Frontal cortex (tissue), 4 donors: ENCODE measurements at places on chromosomes 5 and 9. TPM values are rescaled to one million over a fixed set of nuclear protein-coding genes. Genes with fewer than 3 reads are reported as not detected.
A peak's percentile ranks its signal among the peaks of the same experiment; 100 is the strongest.

GRCh38 chr5:133848341-133848811, 120.0 kb downstream of the C5orf15 start:
- no peak for DNase-seq

GRCh38 chr9:131554087-131554842, 8.9 kb downstream of the PRRT1B start:
- DNase-seq = no peak

DNA sequence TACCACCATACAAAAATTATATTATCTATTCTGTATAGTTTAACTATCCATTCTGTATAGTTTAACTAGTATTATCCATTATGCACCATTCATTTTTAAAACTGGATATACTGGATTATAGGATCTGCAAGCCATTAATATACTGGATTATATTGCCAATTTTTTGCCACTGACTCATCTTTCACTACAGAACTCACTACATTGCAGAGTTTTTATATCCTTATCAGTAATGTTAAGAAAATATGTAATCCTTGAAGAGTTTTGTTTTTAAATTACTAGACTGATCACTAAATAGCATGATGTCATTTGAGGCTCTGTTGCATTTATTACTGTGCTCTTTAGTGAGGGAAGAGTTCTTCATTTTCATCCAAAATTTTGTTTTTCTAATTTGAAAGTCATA, 109.8 kb upstream of the SNX2 start:
- DNase-seq = no peak

DNA sequence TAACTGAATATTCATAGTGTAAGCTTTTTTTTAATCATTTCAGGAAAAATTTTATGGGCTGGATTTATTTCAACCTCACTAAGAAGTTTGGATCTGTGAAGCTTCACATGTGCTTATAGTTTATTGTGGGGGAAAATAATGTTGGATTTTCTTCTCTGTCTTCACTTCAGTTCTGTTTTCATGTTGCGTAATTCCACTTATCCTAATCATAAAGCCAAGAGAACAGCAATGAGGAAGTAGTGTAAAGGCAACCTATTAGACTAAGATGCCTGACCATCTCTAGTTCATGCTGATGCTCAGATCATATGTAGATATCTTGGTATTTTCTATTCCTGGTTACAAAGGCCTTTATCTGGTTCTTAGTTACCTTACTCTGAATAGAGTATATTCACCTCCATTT, 50.0 kb downstream of the CD180 start:
- no peak for DNase-seq

GRCh38 chr9:6917162-6917561, 159.4 kb downstream of the KDM4C start:
- no peak for DNase-seq

Gene HRCT1
- 0.82 TPM for total RNA-seq

DNA sequence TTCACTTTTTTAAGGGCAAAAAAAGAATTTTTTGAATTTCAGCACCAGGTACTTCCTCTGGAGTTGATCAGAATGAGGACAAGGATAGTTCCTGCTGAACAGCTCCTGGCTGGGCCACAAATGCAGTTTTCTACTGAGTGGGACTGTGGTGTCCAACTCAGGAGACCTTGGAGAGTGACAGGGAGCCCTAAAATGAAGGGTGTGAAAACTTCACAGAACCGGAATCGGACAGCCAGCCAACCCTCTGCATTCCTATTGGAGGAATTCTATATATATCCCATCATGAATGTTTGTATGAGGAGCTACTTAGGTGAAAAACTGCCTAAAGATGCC, 40.6 kb downstream of the ANKH start:
- DNase-seq = no peak

Gene RNF145
- 124 TPM for total RNA-seq

DNA sequence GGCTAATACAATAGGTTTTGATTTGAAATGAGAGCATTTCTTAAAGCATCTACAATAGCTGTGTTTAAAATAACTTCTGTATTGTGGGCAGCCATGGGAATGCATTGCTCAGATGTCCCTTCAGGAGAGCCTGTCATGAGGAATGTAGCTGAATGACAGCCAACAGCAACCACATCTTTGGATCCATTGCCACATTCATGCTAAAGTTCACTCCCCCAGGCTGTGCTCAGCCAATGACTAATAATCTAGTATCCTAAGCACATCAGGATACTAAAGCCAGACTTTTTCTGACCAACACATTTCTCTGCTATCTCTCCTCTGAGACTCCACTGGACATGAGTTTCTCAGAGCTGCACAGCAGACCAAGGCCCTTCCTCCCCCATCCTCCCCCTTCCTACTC, 45.5 kb downstream of the HTR1A start:
- DNase-seq = no peak

- DNase-seq = no peak
These were observed 6.1 kb upstream of the CSF2 start for GRCh38 chr5:132067451-132067850.

DNA sequence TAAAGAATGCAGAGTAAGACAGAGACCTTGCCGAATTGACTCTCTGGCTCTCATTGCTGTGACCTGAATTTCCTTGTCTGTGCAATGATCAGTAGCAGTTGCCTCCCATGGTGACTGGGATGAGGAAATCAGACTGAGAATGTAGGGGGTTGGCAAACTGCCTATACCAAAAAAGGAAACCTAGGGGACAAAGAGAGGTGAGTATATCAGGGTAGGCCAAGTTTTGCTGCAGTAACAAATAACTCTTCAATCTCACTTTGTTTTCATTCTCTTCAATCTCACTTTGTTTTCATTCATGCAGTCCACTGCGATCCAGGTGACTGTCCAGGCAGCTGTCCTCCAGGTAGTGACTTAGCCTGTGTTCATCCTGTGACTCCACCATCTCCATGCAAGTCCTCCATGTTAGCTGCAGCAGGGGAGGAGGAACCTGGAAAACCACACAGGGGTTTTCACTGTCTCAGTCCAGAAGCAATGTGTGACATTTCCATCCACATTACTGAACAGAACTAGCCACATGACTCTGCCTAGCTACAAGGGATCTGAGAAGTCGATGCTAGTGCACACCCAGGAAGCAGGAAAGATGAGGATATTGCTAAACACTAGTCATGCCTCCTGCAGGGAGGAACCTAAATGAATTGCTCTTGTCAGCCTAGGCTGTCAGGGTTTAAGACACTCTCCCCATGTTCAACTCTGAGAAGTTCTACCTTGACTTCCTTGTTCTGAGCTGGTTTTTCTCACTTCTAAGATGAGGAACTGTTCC, 26.0 kb downstream of the TMEM174 start:
- no peak for DNase-seq

Gene FOXD4L3
- total RNA-seq = not detected

Gene TMOD1
- total RNA-seq = 20.0 TPM

DNA sequence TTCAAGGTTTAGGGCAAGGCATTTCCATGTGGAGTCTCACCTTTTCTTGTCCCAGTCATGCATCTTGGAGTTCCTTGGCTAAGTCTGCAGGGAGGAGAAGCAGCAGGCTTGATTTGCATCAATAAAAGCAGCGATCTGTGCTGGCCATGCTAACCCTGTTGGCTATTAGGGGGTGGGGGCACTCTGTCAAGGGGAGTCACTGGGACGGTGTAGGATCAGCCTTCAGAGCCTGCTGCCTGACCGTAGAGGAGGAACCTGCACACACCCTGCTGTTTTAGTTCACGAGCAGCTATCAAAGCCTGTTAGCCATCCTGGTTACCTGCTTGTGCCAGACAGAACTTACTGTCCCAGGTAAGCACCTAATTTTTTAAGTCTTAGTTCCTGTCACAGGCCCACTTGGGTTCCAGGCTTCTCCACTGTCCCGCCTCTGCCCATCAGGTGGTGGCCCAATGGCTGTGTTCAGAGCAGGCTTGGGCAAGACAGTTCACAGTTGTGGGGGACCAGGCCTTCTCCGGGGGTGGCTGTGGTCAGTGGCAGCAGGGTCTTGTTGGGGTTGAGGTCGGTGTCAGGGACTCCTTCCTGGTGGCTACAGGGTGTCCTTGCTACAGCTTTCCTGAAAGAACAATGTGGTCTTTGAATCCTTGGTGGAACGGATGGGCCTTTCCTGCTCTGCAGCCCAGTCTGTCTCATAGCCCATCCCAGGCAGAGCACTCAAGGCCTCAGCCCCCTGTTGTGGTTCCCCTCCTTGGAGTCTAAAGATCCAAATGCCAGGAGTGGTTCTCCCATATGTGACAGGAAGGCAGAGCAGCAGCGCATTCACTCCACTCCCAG, 43.7 kb downstream of the SECISBP2 start:
- DNase-seq = no peak

- DNase-seq = no peak
These were observed 61.4 kb downstream of the FAM78A start for GRCh38 chr9:131214876-131215275.

Gene AK8
- total RNA-seq = 1.2 TPM

DNA sequence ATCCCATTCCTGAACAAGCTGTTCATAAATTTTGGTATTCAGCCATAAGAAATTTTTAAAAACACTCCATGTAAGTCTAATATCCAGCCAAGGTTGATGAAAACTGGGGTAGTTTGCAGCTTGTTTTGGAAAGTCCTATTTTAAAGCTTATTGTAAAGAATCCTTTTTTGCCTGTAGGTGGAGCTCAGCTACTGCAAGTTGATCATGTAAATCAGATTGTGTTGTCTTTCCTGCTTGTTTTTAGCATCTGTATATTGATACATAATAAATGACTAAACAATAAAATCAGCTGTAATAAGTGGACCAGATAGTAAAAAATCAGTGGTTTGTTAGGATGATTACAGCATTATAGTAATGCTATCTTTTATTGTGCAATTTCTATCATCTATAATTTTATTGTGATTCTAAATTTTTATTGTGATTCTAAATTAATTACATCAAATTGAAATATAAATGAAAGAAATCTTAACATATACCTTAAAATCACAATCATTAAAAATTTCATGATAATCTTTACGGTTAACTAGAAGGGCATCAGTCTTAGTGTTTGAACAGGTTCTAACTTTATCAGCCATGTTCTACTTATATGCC, 42.4 kb downstream of the CWC27 start:
- no peak for DNase-seq

DNA sequence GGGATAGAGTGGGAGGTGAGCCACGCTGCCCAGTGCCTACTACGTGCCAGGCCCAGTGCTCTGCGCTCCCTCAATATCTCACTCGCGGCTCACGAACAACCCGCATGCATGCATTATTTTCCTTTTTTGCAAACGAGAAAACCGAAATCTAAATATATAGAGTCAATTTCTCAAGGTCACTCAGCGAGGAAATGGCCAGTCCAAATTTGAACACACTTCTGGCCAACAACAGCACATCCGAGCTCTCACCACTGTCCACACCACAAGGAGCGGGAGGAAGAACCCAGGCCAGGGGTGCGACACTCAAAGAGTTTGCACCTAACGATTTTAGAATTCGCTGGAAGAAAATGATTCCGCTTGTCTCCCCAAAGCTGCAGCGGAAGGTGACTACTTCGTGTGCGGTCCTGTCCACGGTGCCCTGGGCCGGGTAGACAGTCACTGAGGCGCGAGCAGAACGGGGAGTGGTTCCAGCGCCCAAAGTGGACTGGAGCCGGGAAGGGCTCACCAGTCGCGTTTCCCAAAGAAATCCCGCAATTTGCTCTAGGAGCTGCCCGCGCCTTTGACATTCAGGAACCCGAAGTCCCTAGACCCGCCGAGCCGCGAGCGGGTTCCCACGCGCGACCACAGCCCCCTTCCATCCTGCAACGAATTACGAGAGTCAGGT, 1.1 kb upstream of the TLX3 start:
- no peak for DNase-seq

DNA sequence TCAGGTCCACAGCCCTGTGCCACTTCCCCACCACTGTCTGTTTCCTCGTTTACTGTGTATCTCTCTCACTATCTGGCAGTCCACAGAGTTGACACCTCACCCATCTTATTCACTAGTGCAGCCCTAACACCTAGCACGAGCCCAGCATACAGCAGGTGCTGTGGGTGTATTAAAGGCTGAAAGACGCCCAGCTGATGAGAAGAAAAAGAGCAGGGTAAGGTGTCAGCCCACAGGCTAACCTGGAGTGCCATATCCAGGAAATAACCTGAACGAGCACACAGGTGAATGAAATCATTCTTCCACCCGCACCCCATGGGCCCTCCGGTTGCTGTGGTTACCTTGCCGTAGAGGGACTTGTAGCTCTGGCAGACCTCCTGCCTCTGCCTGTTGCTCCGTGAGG, 18.6 kb downstream of the ANXA6 start:
- no peak for DNase-seq

Gene UBE2QL1
- total RNA-seq = 39.1 TPM

GRCh38 chr9:17135295-17136160, 688 bp downstream of the CNTLN start:
- peak; percentile 64 for DNase-seq

DNA sequence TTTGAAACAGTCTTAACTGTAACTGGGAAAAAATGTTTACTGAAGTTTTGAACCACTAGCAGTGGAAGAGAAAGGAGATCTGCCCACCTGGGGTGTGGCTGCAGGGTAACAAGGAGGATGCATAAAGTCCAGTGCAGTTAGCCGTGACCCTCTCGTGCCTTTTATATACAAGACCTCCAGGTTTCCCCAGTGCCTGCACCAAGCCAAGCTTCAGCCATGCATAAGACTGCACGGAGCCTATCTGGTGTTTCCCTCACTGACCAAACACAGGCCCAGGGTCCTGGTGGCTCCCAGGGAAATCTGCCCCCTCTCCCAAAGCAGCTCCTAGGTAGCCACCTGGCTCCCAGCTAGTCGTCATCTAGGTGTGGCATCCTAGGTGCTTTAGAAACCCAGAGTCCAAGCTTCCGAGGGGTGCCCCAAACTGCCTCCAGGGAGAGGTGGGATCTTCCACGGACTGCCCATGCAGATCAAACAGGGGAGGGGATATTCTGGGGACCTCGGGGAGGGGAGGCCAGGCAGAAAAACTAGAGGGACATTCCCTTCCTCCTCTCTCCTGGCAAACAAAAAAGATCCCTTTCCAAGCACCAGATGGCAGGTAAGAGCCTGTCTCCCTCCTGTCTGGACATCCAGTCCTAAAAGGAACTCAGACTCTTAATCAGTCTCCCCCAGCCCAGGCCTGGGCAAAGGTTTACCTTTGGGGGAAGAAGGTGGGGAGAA, 2.7 kb downstream of the SHB start:
- DNase-seq = no peak

GRCh38 chr5:54883374-54884194, 101.8 kb downstream of the ESM1 start:
- no peak for DNase-seq

DNA sequence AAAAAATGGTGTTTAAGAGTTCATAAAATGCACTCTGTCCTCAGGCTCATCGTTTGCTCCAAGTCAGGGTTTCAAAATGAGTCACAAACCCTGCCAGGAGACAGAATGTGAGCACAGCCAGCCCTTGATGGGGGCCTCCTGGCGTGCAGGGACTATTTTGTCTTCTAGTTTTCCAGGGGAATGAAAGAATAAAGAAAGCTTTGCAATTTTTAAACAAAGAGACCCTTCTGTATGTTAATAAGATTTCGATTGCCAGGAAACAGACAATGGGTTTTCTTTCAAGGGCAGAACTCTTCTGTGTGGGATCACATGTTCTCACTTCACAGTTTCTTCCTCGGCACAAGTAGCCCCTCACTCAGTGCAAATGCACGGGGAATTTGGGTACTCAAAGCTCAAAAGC, 121.4 kb upstream of the C6 start:
- DNase-seq = no peak

- no peak for DNase-seq
These were observed 29.0 kb downstream of the PTGES2 start for GRCh38 chr9:128098297-128099230.

Gene LYSMD3
- 21.6 TPM for total RNA-seq

Gene ABLIM3
- total RNA-seq = 10.6 TPM

Gene CCDC192
- total RNA-seq = not detected

- no peak for DNase-seq
These were observed 871 bp downstream of the GLE1 start for GRCh38 chr9:128505414-128505765.
